ENCODE measurements at places on chromosomes 5 and 9.

- DNase-seq: no peak
Measured at GRCh38 chr5:153122403-153122802, 368.1 kb upstream of the GRIA1 start.

DNA sequence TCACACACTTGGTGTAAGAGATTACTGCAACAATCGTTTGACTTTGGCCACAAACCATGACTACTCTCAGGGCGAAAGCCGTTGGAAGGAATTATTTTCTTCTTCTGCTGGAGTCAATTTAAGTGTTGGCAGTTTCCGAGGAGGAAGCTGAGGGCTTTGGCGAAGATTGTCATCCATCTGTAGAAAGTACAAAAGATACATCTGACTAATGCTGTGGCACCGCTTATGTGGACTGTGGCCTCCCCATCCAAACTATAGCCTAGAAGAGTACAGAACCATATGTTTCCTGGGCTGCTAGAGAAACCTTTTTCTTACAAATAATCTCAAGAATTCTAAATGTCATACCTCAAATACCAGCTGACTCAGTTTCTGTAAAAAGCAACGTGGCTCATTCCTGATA is 7.4 kb downstream of the MTX3 start:
- DNase-seq: no peak

DNA sequence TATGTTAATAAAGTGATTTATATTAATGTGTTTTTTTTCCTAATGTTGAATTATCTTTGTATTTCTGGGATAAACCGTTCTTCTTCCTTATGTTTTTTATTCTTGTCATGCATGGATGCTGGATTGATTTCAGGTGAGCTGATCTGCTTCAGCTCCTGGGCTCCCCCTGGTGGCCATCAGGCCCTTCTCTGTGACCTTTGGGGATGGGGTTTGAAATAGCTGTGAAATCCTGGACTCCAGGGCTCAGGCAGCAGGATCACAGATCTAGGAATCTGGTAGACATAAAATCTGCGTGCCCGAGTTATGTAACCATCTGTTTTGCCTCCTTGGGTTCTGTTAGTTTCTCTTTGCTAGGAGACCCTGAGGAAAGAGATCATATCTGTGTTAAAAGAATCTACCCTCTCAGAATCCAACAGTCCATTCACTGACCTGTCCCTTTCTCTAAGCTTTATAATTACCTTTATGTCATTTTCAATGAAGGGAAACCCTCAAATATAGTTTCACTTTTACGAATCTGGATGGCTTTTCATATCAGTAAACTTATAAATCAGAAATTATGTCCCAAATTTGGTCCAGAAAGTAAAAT is 12.2 kb upstream of the OR13J1 start:
- no peak for DNase-seq

DNA sequence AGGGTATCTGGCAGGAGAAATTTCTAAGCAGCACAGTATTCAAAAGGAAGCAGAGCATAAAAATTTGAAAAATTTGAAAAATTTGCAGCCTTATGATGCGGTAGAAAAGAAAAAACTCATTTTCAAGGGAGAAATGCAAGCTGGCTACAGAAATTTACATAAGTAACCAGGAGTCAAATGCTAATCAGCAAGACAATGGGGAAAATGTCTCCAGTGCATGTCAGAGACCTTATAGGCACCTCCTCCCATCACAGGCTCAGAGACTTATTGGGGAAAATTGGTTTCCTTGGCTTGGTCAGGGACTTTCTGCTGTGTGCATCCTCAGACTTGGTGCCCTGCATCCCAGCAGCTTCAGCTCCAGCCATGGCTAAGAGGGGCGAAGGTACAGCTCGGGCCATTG is 35.8 kb downstream of the IZUMO3 start:
- no peak for DNase-seq

- DNase-seq: peak; percentile 18
Measured at GRCh38 chr9:38727497-38728001, 7.6 kb upstream of the FAM240B start.

DNA sequence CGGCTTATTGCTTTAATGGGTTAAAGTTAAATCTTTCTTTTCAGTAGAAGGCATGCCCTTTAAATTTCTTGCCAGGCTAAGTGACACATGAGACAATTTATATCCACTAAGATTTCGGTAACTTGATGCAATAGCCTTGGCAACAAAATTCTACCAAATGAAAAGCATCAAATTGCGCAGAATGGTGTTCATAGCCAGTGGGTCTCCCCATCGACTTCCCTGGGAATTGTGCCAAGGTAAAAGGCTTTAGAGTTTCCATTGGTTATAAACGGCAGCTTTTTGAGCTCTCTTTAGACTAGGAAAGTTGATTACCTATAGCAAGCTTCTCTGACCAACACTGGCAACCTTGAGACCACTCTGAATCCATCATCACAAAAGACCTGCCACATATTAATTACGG is 358.4 kb downstream of the ARRDC3 start:
- DNase-seq: no peak

GRCh38 chr5:170603578-170604565 is 100.1 kb downstream of the KCNIP1 start:
- no peak for DNase-seq

- no peak for DNase-seq
Measured at GRCh38 chr5:169577951-169578350, 5.6 kb upstream of the SPDL1 start.

- no peak for DNase-seq
Measured at GRCh38 chr9:4111233-4112008, 188.4 kb downstream of the GLIS3 start.

DNA sequence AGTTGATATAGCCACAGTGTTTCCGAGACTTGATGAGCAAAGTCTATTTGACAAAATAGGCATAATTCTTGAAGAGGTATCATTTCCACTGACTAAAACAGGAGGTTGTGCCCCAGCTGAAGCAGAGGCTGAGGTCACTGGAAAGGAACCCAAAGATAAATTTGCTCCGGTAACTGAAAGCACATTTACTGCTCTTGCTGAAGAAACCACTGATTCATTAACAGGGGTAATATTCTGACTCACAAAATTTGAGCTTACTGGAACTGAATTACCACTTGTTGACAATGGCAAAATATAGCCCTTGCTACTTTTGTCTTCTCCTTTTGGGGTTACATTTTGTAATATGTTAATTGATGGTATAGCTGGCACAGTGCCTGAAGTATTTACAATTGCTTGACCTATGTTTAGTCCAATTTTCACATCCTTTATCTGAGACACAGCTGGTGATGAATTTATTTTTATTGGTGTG is 30.2 kb downstream of the MLANA start:
- no peak for DNase-seq

GRCh38 chr5:151770383-151771258 is 1.1 kb upstream of the G3BP1 start:
- no peak for DNase-seq

DNA sequence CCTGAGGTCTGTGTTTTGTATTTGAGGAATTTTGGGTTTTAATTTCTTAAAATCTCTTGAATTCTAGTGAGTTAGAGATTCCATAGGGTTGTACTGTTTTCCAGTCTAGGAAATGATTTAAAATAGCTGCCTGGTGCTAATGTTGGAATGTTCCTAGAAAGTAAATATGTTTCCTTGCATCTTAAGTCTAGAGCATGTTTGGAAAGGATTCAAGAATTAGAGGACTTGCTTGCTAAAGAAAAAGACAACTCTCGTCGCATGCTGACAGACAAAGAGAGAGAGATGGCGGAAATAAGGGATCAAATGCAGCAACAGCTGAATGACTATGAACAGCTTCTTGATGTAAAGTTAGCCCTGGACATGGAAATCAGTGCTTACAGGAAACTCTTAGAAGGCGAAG is 41.8 kb downstream of the LMNB1 start:
- no peak for DNase-seq

GRCh38 chr5:124599028-124599973 is 147.1 kb downstream of the ZNF608 start:
- no peak for DNase-seq

- DNase-seq: peak; percentile 89
Measured at GRCh38 chr9:111743275-111743674, 51.5 kb downstream of the SHOC1 start.

Data from epithelial cell of prostate (primary cell).